ENCODE measurements at places on chromosomes 2 and 18. TPM values are rescaled to one million over a fixed set of nuclear protein-coding genes. Genes with fewer than 3 reads are reported as not detected.

The ITGA4 gene
- total RNA-seq, result 0.96 TPM

- no peak for DNase-seq
These were observed 170.4 kb upstream of the TANK start for GRCh38 chr2:160989778-160990177.

GRCh38 chr2:194999771-195000170 lies 657.3 kb upstream of the SLC39A10 start:
- no peak for DNase-seq

- no peak for DNase-seq
These were observed 180.6 kb downstream of the CLIP4 start for GRCh38 chr2:29295845-29296244.

DNA sequence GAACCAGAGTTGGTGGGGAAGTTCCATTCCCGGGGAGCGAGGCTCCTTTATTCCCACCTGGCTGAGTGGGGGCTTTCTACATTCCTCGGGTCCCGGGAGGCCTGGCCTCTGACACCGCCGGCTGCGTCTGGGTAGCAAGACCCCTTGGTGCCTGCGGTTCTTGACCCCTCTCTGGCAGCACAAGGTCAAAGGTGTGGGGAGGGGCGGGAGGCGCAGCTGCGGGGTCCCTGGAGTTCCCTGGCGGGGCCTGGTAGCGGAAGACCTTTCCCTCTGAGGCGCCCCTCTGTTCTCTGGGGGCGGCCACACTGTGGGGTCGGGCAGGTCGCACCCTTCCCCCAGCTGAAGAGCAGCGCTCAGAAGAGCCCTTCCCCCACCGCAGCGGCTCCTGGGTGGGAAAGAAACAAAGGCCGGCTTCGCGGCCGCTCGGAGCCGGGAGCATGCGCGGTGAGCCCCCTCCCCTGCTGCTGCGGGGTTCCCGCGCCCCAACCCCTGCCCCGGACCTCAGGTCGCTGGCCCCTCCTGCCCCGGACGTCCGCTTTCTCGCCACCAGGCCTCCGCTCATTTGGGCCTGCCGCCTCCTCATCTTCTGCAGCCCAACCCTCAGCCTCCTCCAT lies 146.3 kb downstream of the ANKRD44 start:
- no peak for DNase-seq

Data from right atrium auricular region (tissue), 2 donors.